ENCODE measurements at places on chromosomes 3 and 15. TPM values are rescaled to one million over a fixed set of nuclear protein-coding genes. Genes with fewer than 3 reads are reported as not detected.

The RGMA gene
- polyA plus RNA-seq, result not detected

The RAB8B gene
- 123 TPM for polyA plus RNA-seq

The PLA2G4E gene
- polyA plus RNA-seq, result not detected

The RASGRF1 gene
- polyA plus RNA-seq, result not detected

The SLC51A gene
- not detected for polyA plus RNA-seq

The WDR93 gene
- polyA plus RNA-seq, result 0.46 TPM

The ZNF501 gene
- polyA plus RNA-seq, result 2.3 TPM

The HRH1 gene
- polyA plus RNA-seq, result not detected

The CSPG4 gene
- 0.12 TPM for polyA plus RNA-seq

The ESYT3 gene
- not detected for polyA plus RNA-seq

The NAALADL2 gene
- polyA plus RNA-seq, result not detected

The ZNF385D gene
- polyA plus RNA-seq, result not detected

GRCh38 chr3:113894927-113895326, 52.9 kb upstream of the ZDHHC23 start:
- DNase-seq, result no peak

DNA sequence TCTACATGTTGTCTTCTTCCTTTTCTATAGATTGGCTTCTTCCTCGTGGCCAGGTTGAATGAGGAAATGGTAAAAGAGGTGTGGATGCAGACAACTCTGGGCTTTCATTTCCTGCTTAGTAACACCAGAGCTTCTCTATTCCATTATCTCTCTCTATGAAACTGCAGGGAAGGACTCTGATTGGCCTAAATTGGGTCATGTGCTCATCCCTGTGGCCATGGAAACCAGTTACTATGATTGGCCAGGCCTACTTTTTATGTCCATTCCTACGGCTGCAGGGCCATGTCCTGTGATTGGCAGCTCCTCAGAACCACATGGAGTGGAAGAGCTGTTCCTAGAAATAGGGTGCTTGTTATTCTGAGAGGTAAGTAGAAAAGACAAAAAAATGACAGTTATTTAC, 486.9 kb upstream of the ADAMTS9 start:
- no peak for DNase-seq

DNA sequence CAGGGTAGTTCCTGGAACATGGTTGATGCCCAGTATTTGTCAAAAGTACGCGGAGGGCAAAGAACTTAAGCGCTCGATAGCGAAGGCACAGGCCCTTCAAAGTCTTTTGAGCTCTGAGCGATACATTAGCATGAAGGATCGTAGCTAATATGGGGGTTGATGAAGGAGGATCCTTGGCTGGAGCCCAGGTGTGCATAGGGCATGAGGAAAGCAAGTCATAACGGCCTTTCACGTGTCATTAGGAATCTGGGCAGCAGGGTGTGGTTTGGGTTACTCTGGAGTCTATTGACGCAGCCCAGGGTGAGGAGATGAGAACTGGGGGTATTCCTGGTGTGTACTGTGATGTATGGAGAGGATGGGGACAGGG, 31.7 kb downstream of the SPINK8 start:
- no peak for DNase-seq

DNA sequence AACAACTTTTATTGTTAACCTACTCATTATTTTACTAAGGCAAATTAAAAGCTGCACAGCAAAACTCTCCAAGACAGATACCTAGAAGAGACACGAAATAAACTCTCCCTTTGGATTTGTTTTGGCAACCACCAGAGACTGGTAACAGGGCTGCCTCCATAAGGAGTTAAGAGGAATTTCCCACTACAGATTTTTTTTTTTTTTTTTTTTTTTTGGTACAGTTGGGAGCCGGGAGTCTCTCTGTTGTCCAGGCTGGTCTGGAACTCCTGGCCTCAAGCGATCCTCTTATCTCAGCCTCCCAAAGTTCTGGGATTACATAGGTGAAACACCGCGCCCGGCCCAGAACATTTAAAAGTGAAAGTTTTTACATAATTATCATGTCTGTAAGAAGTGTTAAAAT, 73.6 kb upstream of the VGLL4 start:
- DNase-seq, result no peak

DNA sequence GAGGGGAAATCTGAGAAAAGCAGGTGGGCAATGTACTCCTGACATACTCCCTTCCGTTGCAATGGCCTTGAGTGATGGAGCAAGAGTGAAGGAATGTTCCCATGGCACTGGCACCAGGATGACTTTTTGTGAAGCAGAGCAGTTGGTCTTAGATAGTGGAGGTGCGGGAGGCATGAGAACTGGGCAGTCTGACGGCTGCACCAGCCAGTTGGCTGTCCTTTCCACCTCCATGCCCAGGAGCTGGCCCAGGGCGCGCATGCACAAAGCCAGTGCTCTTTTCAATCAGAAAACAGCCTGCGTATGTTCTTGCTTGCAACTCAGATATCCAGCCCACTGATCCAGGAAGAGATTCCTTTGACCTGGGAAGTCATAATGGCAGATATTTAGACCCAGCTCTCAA, 136.8 kb downstream of the PGPEP1L start:
- no peak for DNase-seq

GRCh38 chr15:64519897-64520296, 59.5 kb downstream of the ZNF609 start:
- no peak for DNase-seq

GRCh38 chr3:15391007-15391406, 36.3 kb downstream of the METTL6 start:
- no peak for DNase-seq

GRCh38 chr3:71485896-71486295, 97.6 kb downstream of the FOXP1 start:
- DNase-seq, result no peak

DNA sequence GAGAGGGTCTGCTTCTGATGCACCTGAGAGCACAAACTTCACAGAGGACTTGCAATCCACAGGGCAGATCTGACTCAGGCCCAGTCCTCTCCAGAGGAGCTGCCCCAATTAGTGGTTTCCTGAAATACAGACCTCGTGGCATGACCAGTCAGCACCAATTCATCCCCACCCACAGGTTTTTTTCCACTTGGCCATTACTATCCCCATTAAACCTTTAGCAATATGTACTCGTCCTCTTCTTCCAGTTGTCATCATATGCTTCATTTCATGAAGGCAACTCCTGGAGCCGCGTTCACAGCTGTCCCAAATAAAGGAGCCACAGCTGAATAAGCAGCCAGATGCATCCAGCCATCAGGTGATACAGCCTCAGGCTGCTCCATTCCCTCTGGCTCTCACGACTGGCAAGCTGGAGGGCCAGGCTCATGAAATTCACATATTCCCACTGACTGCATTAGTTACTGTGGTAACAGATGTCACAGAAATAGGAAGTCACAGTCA, 163.1 kb downstream of the FMN1 start:
- no peak for DNase-seq

DNA sequence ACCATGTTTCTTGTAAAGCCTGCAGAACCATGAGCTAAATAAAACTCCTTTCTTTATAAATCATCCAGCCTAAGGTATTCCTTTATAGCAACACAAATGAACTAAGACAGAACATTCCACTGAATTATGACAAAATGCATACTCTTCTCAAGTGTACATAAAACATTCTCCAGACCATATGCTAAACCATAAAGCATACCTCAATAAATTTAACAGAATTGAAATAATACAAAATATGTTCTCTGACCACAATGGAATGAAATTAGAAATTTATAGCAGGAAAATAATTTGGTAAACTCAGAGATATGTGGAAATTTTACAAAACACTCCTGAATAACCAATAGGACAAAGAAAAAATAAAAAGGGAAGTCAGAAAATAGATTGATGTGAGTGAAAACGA, 88.6 kb downstream of the KLF13 start:
- DNase-seq, result no peak

DNA sequence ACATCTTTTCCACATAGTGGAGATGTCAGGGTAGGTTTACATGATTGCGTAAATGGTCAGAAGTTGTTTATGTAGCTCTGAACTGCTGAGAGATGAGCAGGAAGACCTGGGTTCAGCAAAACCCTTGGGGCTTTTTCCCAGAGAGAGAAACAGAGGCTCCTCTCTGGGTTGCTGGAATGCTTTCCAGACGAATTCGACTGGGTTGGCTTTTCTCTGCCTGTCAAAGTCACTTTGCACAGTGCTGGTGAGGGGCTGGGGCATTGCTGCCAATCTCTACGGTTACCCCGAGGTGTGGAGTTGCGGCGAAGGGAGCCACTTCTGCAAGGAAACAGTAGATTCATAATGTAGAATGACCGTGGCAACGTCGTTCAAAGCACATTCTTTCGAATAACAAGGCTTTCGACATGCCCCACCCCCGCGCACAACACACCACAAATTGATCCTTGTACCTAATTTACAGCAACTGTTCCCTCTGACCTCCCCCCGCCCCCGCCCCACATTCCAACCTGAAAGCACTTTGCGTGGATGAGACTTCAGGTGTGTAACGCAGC, 950 bp upstream of the CNTN4 start:
- no peak for DNase-seq

- no peak for DNase-seq
Measured at GRCh38 chr15:45376300-45376928, 1.9 kb downstream of the GATM start.

DNA sequence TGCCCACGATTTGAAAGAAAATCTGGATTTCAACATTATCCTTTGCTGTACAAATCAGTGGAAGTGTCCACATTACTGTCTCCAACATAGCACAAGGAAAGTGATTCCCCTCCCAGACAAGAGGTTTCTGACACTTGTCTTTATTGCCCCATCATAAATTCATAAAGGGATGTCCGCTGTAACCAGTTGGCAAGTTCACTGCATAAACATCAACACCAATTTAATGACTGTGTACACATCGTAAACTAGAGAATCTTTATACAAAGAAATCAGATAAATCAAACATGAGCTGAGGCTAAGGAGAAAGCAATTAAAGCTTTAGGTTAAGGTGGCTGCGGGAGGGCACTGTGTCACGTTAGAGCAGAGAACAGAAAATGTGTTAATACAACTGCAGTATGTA, 129.8 kb downstream of the MEIS2 start:
- DNase-seq, result no peak

- DNase-seq, result no peak
Measured at GRCh38 chr3:141949972-141950371, 73.5 kb downstream of the ATP1B3 start.

- DNase-seq, result no peak
Measured at GRCh38 chr3:176426371-176426770, 770.9 kb downstream of the TBL1XR1 start.

GRCh38 chr3:71547249-71548198, 36.0 kb downstream of the FOXP1 start:
- no peak for DNase-seq

GRCh38 chr3:61300786-61301185, 49.5 kb upstream of the FHIT start:
- DNase-seq, result no peak

GRCh38 chr3:120022729-120023128, 71.5 kb downstream of the GSK3B start:
- no peak for DNase-seq

DNA sequence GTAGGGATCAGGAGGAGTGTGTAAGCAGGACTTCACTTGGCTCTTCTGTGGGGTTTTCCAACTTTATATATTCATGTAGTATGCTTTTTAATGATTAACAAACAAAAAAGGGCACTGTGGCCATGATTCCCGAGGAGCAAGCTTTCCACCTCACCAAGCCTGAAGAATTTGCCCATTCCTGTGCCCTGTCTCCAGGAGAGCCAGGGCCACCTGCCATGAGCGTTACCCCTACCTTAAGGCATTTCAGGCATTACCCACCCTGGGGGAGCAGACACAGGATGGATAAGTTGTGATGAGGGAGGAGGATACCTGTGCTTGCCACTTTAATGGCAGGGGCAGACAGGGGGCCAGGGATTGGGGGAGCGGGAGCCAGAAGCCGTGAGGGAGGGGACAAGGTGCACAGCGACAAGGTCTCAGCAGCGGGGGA, 3.0 kb downstream of the TRPM1 start:
- no peak for DNase-seq

DNA sequence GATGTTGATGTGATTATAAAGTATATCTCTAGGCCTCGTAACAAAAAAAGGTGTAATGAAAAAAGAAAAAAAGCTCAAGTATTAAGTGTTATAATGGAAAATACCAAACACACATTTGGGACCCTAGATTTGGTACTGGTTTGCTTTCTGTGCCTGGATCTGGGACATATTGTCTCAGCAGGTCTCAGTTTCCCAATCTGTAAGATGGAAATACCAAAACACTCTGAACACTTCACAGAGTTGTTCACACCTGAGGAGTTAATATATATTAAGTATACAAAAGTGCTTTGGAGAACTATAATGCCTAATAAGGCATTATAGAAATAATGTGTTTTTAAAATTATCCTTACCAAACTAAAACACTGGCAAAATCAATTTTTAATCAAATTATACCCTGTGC, 60.0 kb downstream of the CLASP2 start:
- no peak for DNase-seq

DNA sequence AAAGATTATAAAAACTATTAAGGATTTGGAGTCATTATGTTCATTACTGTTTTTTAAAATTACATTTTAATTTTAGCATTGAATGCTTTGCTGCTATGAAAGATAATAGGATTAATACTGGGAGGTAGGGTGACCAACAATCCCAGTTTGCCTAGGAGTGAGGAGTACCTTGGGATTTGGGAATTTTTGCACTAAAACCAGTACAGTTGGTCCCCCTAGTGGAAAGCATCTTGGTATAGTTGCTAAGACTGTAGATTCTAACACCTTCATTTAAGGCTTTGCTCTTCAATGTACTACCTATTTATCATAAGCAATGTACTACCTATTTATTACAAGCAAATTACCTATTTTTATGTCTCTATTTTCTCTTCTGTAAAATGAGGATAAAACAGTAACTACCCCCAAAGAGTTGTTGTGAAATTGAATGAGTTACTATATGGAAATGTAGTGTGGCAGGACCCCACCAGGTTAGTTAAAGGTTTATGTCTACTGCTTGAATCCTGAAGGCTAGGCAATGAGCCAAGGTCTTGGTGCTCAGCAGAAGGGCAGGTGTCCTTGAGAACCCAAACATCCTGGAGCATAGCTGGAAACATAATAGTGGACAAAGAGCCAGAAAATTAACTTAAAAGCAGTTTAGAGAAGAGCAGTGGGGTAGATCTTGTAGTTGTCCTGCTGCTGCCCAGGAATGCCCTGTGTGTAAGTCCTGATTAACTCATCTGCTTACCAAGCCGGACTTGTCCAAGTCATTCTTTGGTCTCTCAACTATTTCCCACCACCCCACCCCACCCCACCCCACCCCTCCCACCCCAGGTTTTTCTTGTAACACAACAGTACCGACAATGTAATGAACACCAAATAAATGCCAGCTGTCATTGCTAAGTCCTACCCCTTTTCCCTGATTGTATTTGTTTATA, 49.2 kb upstream of the NMD3 start:
- no peak for DNase-seq

DNA sequence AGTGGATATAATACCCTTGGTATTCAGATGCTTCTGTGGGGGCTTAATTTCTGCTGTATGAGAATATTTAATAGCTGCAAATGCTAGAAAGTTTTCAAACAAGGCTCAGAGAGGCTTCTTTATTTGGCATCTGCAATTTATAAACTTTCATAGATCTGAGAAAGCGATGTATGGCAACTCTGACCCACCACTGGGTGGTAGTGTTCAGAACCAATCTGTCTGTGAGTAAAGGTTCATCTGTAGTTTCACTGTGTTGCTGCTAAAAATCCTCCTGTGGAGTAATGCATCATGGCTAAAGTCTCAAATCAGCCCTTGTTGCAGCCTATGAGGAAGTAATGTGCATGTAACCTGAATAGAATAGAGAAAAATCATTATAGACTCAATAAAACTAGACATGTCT, 47.4 kb downstream of the CLSTN2 start:
- no peak for DNase-seq
